ENCODE measurements at places on chromosomes 1 and 21.

DNA sequence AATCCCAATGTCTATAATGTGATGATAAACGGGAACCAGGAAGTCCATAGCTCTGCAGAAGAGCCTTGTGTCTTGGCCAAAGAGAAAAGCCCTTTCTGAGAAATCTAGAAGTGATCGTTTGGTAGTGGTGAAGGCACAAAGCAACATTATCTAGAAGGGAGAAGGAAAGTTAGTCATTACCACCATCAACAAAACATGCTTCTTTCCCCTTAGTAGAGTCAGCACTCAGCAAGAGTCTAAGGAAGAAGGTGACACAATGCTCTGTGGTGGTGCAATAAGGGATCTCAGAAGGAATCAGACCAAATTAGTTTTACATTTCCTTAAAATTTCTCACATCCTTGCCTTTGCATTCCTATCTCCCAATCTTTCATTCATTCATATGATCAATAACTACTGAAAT is 134.4 kb upstream of the PRDX6 start:
- no peak for DNase-seq

DNA sequence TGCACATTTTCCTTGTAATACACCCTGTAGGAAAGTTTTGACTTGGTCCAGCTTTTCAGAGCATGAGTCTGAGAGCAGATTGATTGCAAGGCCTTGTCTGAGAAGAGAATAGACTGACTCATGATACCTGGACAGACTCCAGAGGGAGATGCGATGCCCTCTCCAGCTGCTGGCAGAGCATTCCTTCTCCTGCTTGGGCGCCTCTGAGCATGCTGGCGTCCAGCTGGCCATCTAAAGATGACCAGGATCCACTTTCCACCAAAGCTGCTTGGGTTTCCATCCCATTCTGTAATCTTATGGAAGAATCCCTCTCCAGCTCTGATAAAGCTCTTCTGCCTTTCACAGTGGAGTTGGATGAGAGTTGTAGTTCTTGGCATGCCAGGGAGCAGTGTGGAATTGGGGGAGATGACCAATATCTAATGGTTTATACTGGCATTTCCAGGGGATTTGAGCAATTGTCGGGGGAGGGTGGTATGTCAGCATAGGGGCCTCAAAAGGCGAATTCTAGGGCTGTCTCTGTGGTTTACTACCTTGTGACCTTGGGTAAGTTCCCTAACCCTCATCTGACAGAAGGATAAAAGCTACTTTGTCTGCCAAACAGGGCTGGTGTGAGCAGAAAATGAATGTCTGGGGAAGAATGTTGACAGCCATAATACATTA is 19.5 kb downstream of the SZRD1 start:
- no peak for DNase-seq

DNA sequence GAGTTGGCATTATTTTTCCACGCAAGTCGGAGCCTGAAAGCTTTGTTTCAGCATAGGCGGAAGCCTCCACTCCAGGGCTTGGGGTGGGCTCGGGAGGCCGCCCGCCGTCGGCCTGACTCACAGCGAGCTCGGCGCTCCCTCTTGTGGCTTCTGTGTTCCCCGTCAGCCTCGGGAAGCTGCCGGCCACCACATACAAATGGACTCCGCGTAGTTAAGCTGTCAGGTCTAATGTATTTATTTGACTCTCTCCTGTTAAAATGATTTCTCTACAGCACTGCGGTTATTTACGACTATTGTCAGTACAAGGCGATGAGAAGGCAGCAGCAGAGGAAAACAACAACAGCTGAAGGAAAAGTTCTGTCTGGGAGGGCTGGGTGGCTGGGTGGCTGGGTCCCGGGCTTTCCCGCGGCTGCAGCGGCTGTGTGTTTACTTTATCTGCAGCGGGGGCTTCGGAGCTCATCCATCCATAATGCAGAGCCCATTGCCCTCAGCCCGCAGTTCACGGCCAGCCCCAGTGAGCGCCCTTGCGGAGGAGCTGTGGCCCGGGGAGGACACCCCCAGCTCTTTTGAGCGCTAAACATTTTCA is 375.7 kb upstream of the CAMK1G start:
- DNase-seq, result peak; percentile 56

DNA sequence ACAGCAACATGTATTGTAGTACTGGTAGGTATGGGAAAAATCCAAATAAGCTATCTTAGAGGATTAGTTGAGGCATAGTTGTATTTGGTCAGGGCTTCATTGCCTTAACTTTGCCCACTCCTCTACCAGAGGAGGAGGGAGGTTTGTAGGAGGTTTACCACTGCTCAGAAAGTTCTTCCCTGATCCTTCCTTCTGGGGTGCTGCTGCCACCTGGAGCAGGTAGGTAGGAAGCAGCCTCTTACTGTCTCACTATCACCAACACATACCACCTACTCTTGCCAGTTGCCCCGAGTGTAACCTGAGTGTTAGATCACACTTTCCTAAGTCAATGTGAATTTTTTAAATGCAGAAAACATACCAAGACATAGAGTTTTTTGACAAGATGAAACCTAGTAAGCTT is 24.1 kb upstream of the ZSWIM5 start:
- no peak for DNase-seq

- DNase-seq, result no peak
Measured at GRCh38 chr1:46150085-46150484, 17.7 kb upstream of the PIK3R3 start.

DNA sequence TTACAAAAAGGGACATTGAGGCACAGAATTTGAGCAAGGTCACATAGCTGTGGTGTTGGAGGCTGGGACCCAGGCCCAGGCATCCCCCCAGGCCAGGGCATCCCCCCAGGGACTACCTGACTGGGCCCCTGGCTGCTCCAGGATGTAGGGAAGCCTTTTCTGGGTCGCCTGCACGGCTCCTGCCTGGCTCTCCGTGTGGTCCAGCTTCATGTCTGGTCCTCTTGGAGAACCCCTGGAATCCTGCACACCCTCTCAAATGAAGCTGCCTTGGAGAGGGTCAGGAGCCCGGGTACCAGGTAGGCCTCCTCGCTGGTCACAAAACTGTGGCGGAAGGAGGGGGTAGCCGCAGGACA is 919 bp upstream of the CELSR2 start:
- DNase-seq, result no peak

DNA sequence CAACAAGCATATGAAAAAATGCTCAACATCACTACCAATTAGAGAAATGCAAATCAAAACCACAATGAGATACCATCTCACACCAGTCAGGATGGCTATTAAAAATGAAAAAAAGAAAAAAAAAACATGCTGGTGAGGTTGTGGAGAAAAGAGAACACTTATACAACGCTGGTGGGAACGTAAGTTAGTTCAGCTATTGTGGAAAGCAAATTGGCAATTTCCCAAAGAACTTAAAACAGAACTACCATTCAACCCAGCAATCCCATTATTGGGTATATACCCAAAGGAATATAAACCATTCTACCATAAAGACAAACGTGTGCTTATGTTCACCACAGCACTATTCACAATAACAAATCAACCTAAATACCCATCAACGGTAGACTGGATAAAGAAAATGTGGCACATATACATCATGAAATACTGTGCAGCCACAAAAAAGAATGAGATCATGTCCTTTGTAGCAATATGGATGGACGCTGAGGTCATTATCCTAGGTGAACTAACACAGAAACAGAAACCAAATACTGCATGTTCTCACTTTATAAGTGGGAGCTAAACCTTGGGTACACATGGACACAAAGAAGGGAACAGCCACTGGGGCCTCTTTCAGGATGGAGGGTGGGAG is 49.5 kb downstream of the LYST start:
- no peak for DNase-seq

- no peak for DNase-seq
Measured at GRCh38 chr1:77412069-77412819, 130.4 kb downstream of the AK5 start.

- peak; percentile 20 for DNase-seq
Measured at GRCh38 chr1:240888039-240888786, 276.3 kb upstream of the GREM2 start.

GRCh38 chr1:31574749-31575368 is 1.5 kb upstream of the TINAGL1 start:
- DNase-seq, result no peak

DNA sequence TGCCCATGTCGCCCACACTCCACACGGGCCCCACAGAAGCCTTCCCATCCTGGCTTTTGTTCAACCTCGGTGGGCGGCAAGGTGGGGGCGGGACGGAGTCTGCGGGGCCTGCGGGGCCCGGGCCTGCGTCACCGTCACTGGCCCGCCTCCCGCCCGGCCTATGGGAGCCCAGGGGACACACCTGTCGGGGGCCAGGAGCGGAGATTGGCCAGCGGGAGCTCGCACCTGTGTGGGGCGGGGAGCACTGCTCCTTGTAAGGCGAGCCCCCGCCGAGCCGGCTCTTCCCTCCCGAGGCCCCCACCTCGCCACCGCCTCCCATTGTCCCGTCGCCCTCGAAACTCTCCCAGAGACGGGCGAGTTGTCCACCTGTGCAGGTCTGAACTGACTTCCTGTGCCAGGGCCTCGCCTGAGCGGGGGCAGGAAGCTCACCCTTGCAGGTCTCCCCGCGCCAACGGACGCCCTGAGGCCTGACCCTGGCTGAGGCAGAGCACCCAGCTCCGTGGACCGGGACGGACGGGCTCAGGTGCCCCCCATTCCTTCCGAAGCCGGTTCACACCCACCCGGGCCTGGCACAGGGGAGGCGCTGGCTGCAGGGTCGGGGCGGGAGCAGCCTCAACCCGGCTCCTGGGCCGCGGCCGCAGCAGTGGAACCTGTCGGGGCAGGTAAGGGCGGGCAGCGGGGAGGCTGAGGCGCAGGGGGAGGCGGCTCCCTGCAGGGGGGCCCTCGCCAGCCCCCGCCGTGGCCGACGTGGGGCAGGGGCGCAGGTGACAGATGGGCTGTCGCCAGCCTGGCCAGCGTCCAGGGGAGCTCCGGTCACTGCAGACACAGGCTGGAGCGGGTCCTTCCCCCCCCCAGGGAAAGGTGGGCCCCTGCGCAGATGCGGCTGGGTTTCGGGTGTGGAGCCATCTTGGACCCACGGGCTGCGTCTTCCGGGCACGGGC is 10.8 kb upstream of the TTLL10 start:
- no peak for DNase-seq

DNA sequence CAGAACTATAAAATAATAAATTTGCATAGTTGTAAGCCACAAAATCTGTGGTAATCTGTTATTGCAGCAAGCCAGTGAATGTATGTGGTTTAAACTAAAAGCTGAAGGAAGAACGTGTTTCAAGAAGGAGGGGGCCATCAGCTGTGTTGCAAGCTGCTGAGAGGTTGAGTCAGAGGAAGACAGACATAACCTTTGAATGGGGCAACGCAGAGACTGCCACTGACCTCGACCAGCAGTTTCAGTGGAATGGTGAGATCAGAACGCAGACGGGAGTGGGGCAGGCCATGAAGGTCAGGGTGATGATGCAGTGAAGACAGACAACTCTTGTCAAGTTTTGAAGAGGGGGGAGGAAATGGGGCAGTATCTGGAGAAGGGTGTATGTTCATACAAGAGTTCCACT is 23.2 kb upstream of the QSOX1 start:
- DNase-seq, result peak; percentile 35

DNA sequence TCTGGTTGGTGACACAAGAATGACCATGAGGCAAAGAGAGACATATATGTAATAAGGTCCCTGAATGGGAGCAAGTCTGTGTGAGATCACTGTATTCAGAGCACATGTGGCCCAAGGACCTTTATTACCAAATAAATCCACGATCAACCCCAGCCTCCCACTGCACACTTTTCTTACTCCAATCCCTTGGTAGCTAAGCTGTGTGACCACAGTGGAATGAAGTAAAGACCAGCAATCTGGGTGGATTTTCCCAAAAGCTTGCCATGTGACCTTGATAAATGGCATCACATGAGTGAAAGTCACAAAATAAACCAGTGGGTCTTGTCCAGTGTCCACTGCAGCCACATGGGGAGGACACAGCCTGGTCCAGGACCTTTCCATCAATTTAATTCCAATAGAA is 36.7 kb upstream of the TLR5 start:
- no peak for DNase-seq

GRCh38 chr1:96116731-96117130 is 604.9 kb upstream of the PTBP2 start:
- no peak for DNase-seq

- no peak for DNase-seq
Measured at GRCh38 chr1:47569681-47570470, 132.0 kb downstream of the FOXD2 start.

- peak; percentile 49 for DNase-seq
Measured at GRCh38 chr1:46724991-46725735, 6.2 kb upstream of the EFCAB14 start.

- DNase-seq, result peak; percentile 22
Measured at GRCh38 chr1:52365071-52365745, 797 bp downstream of the CC2D1B start.

GRCh38 chr1:175268720-175269119 is 76.1 kb upstream of the KIAA0040 start:
- no peak for DNase-seq

GRCh38 chr1:157170677-157171515 is 32.7 kb upstream of the ETV3 start:
- peak; percentile 38 for DNase-seq

- DNase-seq, result no peak
Measured at GRCh38 chr1:59688976-59689375, 125.8 kb upstream of the HOOK1 start.

DNA sequence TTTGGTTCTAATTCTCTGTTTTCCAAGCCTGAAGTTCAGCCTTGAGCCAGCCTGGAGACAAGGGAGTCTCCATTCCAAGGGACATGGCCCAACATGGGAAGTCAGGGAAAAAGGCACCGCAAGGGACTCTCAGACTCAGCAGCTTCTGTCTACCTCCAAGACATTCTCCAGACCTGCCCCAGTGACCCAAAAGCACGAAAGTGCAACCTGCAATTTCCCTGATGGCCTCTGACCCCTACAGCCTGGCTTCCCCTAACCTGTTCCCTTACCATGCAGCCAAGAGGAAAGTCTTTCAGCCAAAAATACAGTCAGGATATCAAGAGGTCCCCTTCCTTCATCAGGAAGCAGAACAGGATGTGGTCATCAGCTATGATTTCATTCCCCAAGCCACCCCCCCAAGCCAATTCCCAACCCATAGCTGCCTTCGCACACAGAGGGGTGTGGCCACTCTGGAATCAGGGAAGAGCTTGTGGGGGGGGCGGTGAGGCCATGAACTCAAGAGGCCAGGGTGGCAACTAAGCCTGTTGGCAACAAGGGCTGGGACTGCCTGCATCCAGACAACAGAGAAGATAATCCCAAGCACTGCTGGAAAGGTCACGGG is 59.2 kb downstream of the TIAM1 start:
- no peak for DNase-seq

- DNase-seq, result no peak
Measured at GRCh38 chr21:40847951-40848350, 993 bp upstream of the DSCAM start.

- peak; percentile 37 for DNase-seq
Measured at GRCh38 chr1:200029035-200029821, 1.7 kb downstream of the NR5A2 start.
